ENCODE measurements at places on chromosomes 12 and 14.

GRCh38 chr12:31201382-31201781 lies 124.6 kb downstream of the SINHCAF start:
- DNase-seq = no peak

GRCh38 chr14:96146131-96146771 lies 58.4 kb upstream of the BDKRB2 start:
- DNase-seq = no peak

DNA sequence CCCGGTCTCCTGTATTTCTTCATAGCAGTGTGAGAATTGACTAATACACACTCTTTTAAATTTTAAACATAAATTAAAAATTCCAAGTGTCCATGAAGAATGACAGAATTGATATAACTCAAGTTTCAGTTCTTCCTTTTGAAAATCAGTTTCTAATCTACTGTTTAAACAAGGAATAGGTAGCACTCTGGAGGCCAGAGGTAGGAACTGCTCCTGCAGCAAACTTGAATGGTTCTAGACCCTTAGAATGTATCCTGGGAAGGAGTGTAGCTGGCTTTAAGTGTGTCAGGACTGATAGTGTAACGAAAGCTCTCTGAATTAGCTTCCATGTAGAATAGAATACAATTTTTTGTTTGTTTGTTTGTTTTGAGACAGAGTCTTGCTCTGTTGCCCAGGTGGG lies 76.8 kb downstream of the AKAP6 start:
- no peak for DNase-seq

DNA sequence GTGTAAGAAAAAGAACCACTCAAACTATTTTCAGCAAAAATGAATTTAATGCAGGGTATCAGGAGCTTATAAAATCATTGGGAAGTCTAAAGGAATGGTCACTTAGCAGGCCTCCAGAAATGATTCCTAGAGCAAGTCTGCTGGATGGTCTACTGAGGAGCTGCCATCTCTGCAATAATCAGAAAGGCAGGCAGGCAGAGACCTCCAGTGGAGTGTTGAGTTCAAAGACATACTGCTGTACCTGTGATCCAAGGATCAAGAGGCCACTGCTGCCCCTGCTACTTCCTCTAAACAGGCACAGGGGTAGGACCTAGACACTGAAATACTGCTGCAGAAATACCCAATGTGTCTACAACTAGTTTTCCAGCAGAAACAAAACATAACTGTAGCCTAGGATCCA lies 14.5 kb upstream of the KICS2 start:
- no peak for DNase-seq

GRCh38 chr14:89374908-89375307 lies 42.1 kb downstream of the FOXN3 start:
- DNase-seq = no peak

GRCh38 chr12:43406801-43407200 lies 145.2 kb downstream of the ADAMTS20 start:
- no peak for DNase-seq

DNA sequence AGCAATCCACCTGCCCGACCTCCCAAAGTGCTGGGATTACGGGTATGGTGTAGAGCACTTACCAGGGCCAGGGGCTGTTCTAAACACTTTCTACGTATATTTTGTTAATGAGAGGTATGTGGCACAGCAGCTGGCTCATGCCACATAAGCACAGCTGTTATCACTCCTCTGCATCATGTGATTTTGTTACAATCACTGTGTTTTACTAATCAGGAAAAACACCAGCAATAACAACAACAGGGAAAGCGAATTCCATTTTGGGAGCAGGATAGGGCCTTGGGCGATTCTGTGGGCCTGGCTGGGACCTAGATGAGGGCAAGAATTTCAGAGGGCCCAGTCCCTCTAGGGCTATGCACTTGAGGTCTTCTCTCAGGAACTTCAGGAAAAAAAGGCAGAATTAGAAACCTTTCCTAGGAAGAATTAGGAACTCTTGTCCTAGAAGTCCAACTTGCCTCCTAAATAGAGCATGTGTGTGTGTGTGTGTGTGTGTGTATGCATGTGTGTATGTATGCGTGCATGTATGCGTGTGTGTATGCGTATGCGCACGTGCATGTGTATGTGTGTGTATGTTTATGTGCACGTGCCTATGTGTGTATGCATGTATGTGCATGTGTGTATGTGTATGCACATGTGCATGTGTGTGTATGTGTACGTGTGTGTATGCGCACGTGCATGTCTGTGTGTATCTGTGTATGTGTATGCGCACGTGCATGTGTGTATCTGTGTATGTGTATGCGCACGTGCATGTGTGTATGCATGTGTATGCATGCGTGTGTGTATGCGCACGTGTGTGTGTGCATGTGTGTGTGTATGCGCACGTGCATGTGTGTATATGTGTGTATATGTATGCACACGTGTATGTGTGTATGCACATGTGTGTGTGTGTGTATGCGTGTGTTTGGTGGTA lies 41.8 kb upstream of the CORO1C start:
- no peak for DNase-seq

GRCh38 chr14:102551995-102552705 lies 40.3 kb upstream of the RCOR1 start:
- DNase-seq = no peak

All from activated CD4-positive, alpha-beta T cell treated with anti-CD3 and anti-CD28 coated beads for 1 hour (primary cell).